ENCODE measurements at places on chromosomes 16 and 17.

DNA sequence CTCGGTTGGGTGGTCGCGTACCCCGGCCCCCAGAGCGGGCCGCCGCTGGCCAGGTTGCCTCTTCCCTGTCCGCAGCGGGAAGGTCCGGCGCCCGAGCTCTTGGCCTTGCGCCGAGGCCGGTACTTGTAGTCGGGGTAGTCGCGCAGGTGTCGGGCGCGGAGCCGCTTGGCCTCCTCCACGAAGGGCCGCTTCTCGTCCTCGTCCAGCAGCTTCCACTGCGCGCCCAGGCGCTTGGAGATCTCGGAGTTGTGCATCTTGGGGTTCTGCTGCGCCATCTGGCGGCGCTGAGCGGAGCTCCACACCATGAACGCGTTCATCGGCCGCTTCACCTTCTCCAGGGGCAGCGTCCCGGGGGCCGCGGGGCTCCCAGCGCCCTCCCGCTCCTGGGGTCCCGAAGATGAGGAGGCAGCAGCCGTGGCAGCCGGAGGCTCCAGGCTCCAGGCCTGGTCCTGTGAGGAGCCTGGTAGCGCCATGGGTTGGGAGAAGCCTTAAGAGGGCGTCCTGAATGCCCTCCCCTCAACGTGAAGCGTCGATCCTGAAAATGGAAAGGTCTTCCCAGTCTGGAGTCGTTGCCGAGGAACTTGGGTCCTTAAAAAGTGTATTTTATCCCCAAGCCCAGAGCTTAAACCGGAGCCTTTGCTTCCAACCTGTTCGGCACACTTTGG, 558 bp downstream of the SOX15 start:
- DNase-seq: no peak

DNA sequence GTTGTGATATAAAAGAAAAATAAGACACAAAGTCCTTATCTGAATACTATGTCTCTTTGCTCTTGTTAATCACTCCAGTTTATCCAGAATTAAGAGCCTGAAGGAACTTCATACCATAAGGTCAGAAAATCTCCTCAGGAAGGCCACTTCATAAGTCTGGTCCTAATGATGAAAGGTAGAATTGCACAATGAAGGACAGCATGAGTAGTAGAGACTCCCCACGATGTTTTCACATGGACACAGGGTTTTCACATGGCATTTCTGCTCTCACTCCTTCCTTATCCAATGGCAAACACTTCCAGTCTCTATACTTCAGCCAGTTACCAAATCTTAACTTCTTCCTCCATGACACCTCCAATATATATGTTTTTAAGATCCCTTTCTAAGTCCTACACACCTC, 10.2 kb upstream of the C17orf78 start:
- DNase-seq: no peak

GRCh38 chr17:17346428-17347233, 43.5 kb downstream of the NT5M start:
- DNase-seq: no peak

GRCh38 chr17:48497103-48497502, 33.7 kb downstream of the HOXB1 start:
- DNase-seq: no peak

GRCh38 chr17:43368740-43369506, 29.9 kb upstream of the ARL4D start:
- DNase-seq: peak; percentile 81

DNA sequence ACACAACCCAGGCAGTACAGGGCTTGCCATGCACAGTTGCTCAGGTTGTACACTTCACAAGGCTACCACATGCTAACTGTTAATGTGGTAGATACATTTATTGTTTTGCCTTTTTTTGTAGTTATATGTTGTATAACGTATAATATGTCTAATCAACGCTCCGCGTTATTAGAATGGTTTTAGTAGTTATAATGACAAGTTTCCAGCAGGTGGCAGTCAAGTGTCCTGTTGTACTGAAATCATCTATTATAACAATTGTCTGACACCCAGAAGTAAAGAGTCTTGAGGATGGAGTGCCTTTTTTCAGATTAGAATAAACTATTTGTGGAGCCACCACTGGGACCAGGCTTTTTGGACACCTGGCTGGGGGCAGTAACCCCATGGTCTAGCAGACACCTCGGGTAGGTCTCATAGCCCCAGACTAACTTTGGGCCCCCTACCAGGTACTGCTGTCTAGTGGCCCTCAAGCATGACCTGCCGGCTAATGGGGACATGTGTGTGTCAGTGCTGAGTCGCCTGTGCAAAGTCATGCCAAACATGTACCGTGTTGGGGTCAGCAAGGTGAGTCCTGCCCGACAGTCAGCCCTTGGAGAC, 32.8 kb downstream of the MYO15A start:
- peak; percentile 8 for DNase-seq

DNA sequence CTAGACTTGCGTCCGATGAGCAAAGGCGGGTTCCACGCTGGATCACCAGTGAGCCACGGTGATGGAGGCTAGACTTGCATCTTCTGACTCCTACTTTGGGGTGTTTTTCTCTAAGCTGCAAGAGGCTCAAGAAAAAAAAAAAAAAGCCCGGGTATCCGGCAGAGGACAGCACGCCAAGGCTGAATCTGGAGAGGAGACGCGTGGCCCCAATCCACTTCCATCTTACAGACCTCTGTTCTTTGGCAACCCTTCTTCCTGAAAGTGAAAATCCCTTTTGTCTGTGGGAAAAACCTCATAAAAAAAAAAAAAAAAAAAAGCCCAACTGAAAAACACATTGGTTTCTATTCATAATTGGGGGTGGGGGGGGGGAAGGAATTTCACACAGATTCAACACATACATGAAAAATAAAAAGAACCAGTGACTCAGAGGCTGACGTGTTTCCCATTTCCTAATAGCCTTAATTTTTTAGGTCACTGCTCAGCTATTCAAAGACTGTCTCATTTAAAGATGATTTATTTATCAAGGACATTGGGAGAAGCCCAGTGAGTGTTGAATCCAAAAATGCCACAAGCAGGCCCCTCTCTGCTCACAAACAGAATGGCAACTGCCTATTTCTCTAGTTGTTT, 258.3 kb downstream of the FOXL1 start:
- no peak for DNase-seq

- no peak for DNase-seq
Measured at GRCh38 chr17:2028234-2028614, 1.7 kb upstream of the DPH1 start.

DNA sequence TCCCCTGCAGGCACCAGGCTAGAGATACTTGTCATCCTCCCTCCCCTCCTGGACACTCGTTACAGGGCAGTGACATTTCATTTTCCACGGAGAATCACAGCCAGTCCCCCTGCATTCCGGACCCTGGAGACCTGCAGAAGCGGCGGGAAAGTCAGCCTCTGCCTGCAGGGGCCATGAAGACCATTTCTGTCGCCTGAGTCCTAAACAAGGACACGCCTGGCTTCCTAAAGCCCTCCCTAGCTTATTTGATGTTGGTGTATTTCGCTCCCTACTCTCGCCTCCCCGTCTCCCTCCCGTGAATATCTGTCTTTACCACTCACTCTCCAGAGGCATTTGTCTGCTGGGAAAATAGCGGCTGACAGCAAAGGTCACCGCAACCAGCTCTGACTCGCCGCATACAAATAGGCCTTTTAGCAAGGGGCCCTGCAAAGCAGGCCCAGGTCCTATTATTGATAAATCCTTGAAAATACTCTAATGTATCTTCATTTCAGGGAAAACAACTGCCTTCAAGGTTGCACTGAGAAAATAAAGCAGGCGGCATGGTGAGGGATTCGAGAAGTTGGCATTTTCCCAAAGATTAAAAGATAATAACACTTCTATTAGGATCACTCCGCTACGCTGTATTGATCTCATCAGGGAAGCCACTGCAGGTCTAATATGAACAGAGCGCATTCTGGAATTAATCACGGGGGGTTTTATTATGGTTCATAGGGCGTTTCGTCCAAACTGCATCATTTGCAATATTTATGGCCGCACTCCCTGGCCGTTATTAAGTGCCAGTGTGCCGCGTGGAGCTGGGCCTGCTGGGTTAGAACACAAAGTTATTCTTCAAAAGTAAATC, 447.1 kb upstream of the CDH5 start:
- no peak for DNase-seq

DNA sequence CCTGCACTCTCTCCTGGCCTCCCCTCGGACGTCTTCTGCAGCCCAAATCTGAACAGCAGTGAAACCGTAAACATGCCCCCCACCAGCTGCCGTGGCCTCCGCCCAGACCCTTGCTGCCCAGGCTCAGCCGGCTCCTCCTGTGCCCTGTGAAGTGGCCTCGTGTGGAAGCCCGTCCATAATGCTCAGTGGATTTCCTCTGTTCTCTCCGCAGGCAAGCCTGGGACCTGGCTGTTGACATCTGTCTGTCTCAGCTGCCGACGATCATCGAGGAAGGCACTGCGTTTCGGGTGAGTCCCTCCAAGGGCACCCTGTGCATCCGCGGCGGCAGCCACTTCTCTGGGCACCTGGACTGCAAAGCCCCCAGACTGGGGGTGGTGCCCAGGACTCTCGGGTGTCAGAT, 153.9 kb upstream of the CHMP6 start:
- no peak for DNase-seq

DNA sequence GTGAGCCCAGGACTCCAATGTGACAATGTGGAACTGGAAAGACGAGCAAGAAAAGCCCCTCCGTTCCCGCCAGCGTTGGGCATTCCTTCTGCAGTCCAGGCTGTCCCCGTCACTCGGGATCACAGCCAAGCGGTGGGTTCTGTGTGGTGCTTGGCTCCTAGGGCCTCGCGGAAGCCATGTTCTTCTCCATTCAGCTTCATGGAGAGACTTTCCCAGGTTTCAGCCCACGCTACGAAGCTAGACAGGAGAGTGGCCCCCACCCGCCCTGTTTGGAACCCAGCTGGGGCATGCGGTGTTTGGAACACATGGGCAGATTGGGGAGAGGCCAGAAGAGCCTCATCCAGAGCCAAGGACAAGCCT, 5.8 kb downstream of the LMF1 start:
- DNase-seq: no peak

- DNase-seq: no peak
Measured at GRCh38 chr16:83393196-83393981, 414.4 kb upstream of the HSBP1 start.

GRCh38 chr16:68094614-68094934, 9.4 kb downstream of the NFATC3 start:
- no peak for DNase-seq

Data from NCI-H1930 (cell line).